ENCODE measurements at places on chromosomes 11 and 22. TPM values are rescaled to one million over a fixed set of nuclear protein-coding genes. Genes with fewer than 3 reads are reported as not detected.

NAV2 gene
- total RNA-seq, result 37.5 TPM

MRGPRE gene
- 0.33 TPM for total RNA-seq

LRRN4CL gene
- 40.4 TPM for total RNA-seq

ZNF280A gene
- not detected for total RNA-seq

C11orf97 gene
- not detected for total RNA-seq

MS4A3 gene
- not detected for total RNA-seq

TNRC6B gene
- total RNA-seq, result 27.3 TPM

OR2AG2 gene
- total RNA-seq, result not detected

CTSC gene
- total RNA-seq, result 28.0 TPM

GSTT2 gene
- not detected for total RNA-seq

DSCAML1 gene
- total RNA-seq, result 1.1 TPM

FAM83F gene
- total RNA-seq, result under 0.01 TPM

TNNT3 gene
- total RNA-seq, result 4.4 TPM

C1QTNF4 gene
- 15.5 TPM for total RNA-seq

FIBIN gene
- 54.6 TPM for total RNA-seq

SLC37A2 gene
- total RNA-seq, result 10.3 TPM

CNTF gene
- 1.6 TPM for total RNA-seq

CARD16 gene
- total RNA-seq, result 1.1 TPM
